Stimulated activated CD8-positive, alpha-beta memory T cell treated with anti-CD3 and anti-CD28 coated beads, Interleukin-4, amount 100 ng/mL, for 1 hour (primary cell): ENCODE measurements at places on chromosomes 16 and 17.

DNA sequence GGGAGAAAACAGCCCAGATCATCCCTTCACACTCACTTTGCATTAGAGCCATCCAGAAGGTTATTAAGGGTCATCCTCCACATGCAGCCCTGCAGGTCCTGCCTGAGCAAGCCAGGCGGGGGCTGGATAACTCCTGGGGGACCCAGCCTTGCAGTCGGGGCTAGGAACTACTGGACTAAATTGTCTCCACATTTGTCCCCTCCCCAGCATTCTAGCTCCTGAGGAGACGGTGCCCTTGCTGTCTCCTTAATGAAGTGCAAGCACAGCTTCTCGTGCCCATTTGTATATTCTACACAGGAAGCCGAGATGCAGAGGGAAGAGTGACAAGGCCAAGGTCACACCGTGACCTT is 185.2 kb downstream of the C16orf95 start:
- no peak for DNase-seq

GRCh38 chr16:12517310-12517694 is 286.4 kb downstream of the CPPED1 start:
- no peak for DNase-seq

DNA sequence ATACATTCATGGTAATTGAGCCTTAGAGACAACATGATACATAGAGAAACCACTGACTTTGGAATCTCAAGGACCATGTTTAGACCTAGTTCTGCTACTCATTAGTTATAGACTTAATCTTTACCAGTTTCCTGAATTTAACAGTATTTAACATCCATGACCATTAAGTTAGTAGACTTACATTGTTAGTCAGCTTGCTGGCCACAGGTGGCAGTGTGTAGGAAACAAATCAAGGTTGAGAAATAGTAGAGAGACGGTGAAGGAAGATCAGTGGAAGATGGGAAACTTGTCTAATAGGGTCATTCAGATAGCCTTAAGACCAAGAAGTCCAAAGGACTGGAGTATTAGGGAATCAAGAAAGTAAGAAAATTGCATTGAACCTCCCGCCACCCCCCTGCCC is 31.0 kb downstream of the OMG start:
- no peak for DNase-seq

- no peak for DNase-seq
These were observed 8.7 kb upstream of the GAS7 start for GRCh38 chr17:10207153-10207552.

DNA sequence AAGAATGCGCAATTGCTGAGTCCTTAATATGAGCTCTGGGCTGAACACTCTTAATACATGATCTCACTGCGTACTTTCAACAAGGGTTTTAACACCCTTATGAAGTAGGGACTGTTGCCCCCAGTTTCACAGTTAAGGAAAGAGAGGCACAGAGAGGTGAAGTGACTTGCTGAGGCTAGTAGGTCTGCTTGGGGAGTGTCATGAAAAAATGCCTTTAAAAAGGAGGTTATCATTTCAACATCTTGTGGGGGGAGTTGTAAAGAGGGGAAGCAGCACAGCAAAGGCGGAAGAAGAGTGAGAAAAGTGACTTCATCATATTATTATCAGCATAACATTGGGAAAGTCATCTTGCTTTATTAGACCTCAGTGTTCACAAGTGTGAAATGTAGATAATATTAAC is 2.1 kb downstream of the CCL4L2 start:
- DNase-seq = no peak

DNA sequence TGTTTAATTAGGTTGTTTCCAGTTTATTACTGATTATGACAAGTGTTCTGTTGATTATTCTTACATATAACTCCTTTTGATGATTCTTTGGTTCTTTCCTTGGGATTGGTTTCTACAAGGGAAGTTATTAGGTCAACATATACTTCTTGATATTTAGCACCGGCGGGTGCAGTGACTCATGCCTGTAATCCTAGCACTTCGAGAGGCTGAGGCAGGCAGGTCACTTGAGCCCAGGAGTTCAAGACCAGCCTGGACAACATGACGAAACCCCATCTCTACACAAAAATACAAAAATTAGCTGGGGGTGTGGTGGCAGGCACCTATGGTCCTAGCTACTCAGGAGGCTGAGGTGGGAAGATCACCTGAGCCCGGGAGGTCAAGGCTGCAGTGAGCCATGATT is 120.2 kb upstream of the HAS3 start:
- no peak for DNase-seq

- DNase-seq = no peak
These were observed 10.8 kb upstream of the CBLN1 start for GRCh38 chr16:49292413-49292812.

DNA sequence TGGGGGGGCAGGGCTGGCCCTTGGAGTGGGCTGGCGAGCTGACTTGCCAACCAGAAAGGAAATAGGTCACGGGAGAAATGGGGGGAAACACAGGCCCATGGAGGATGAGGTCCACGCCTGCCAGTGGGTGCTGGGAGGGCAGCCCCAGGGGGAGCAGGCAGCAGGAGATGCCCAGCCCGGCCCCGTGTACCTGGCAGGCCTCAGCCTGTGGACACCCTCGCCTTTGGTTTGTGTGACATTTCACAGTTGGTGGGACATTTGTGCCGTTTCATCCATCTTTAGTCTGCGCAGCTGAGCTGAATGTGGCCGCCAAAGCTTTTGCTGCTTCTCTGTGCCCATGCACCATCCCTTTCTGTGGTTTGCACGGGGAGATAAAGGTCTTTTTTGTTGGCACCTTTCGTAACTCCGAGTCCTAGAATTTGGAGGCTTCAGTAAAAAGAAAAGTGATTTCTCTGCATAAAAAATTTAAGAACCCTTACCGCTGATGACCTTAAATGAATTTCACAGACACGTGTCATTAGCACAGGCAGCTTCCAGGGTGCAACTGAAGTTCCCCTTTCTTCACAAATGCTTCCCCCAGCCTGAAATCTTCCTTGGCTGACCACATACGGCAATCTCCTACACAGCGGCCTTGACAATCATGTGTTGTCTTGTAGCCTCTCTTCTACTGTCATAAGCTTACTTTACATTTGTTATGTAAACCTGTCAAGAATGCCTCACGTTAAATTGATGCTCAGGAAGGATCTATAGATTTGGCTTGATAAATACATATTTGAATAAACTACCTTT is 193.6 kb downstream of the RPTOR start:
- DNase-seq = no peak
